ENCODE measurements at places on chromosomes 7 and 10. TPM values are rescaled to one million over a fixed set of nuclear protein-coding genes. Genes with fewer than 3 reads are reported as not detected.
A peak's percentile ranks its signal among the peaks of the same experiment; 100 is the strongest.

DNA sequence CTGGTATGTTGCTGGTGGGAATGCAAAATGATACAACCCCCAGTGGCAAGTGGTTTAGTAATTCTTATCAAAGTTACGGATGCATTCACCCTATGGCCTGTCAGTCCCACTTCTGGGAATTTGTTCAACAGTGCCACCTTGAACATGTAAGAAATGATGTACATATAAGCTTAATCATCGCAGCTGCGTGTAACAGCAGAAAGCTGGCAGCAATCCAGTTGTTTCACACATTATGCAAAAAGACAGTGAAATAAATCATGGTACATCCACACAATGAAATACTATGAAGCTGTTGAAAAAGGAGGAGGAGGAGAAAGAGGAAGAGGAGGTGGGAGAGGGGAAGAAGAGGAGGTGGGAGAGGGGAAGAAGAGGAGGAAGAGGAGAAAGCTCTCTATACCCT lies 76.2 kb upstream of the MYL10 start:
- DNase-seq: no peak

DNA sequence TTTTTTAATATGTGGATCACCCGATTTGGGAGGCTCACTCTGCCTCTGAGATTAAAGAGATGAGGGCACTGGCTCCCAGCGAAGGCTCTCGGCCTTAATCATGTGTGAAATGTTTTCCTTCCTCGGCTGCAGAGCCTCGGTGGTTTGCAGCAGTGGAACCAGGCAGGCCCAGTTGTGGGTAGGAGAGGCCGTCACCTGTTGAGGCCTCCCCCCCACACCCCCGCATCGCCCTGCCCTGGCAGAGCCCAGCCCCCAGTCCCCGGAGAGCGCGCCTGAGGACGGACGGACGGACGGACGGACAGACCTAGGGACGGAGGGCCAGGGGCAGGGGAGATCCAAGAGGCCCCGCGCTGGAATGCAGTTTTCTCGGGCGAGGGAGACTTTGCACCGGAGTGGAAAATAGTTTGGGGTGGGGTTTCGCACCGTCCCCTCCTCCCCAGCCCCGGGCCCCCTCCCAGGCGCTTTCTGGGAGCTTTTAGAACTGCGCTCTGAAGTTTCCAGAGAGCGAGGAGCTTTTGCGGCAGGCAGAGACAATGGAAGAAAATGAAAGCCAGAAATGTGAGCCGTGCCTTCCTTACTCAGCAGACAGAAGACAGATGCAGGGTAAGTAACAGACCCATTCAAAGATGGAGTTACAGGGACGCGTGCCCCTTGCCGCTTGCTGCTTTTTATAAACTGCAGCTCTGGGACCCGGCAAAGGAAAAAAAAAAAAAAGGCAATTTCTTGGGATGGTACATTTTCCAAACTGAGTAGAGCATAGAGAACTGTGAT lies at the start of gene KIAA1217:
Gene KIAA1217, plus strand, starts transcription at position 478 of the 771 bp plus-strand sequence. Its CDS starts 56 bp downstream, at position 534.
- peak; percentile 45 for DNase-seq

DNA sequence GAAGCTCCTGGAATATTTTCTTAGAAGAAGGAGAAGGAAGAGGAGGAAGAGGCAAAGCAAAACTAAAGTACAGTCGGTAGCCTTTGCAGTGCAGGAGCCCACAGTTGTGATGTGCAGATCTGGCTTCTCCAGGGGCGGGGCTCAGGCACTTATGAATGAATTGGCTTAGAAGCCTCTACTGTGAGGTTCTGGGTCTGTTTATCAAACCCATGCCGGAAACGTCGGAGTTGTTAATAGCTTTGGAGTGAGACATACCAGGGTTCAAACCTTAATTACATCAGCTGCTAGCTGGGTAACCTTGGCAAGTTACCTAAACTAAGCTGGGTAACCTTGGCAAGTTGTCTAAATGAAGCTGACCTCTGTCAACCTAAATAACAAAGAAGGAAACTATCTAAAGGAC lies 89.3 kb upstream of the PITRM1 start:
- DNase-seq: peak; percentile 9

Gene SMNDC1
- 5.8 TPM for total RNA-seq

- DNase-seq: peak; percentile 51
These were observed 97.4 kb downstream of the ELFN1 start for GRCh38 chr7:1767524-1767923.

DNA sequence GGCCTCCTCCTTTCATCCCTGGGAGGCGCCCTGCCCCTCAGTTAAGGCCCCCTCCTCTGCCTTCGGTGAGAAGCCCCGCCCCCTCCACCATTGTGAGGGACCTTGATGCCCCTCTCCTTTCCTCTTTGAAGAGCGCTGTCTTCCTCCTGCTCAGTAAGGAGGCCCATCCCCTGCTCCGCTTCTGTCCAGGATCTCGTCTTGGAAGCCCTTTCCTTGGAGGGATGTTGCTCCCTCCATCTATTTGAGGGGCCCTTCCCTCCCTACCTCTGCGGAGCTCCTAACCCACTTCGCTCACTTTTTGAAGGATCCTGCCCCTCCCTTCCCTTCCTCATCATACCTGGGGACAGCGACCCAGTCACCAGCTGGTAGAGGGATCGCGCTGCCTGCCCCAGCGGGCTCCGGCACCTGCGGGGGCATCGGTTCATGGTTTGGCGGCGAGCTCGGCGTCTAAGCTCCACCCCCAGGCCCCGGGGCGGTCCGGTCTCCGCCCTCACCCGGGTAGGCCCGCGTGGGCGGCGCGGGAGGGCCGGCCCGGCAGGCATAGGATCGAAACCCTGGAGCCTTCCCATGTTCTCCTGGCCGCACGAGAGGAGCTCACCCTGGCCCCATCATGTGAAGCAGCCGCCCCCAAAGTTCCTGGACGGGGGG lies 4.1 kb downstream of the KCNIP2 start:
- DNase-seq: peak; percentile 34

- peak; percentile 86 for DNase-seq
These were observed at the start of gene PHKG1 for GRCh38 chr7:56092789-56093531. Gene PHKG1, minus strand, starts transcription at chr7:56092952. Its CDS starts 4,011 bp downstream, at chr7:56088941.

- no peak for DNase-seq
These were observed 298.6 kb downstream of the EXOC4 start for GRCh38 chr7:133551466-133551865.

Gene CPN1
- total RNA-seq: not detected

Gene TMEM184A
- 1.7 TPM for total RNA-seq

GRCh38 chr7:141456298-141456697 lies 94.9 kb upstream of the AGK start:
- DNase-seq: peak; percentile 27

Gene INMT
- 0.06 TPM for total RNA-seq

- no peak for DNase-seq
These were observed 201.4 kb downstream of the PTEN start for GRCh38 chr10:88064608-88065382.

DNA sequence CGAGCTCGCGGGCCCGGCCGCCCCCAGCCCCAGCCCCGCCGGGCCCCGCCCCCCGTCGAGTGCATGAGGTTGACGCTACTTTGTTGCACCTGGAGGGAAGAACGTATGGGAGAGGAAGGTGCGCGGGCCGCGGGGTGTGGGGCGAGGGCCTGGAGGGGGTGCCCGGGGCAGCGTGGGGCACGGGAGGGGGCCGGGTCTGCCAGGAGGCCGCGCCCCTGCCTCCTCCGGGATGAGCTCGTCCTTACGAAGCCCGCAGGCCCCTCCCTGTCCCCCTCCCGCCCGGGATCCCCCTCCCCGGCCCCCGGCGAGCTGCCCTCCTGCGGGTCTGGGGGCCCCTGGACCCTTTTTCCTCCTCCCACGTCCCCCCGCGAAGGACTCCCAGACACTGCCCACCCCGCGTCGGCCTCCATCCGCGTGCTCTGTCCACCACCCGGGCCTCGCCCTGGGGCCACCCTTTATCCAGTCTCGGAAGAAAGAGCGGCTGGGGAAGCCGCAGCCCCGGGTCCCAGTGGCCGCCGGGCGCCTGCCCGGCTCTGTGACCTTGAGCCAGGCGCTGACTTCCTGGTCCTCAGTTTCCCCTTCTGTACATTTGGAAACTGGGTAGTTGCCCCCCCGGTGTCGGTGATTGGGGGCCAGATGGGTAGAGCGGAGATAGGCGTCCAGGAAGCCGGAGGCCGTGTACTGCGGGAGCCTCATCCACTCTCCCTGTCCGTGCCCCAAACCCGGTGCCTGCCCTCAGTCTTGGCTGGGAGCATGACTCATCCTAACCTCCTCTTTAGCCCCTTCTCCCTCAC lies 521 bp downstream of the LIMK1 start:
- DNase-seq: peak; percentile 84

Gene RAMP3
- total RNA-seq: not detected

GRCh38 chr7:143910473-143911248 lies 8.7 kb upstream of the TCAF1 start:
- no peak for DNase-seq

DNA sequence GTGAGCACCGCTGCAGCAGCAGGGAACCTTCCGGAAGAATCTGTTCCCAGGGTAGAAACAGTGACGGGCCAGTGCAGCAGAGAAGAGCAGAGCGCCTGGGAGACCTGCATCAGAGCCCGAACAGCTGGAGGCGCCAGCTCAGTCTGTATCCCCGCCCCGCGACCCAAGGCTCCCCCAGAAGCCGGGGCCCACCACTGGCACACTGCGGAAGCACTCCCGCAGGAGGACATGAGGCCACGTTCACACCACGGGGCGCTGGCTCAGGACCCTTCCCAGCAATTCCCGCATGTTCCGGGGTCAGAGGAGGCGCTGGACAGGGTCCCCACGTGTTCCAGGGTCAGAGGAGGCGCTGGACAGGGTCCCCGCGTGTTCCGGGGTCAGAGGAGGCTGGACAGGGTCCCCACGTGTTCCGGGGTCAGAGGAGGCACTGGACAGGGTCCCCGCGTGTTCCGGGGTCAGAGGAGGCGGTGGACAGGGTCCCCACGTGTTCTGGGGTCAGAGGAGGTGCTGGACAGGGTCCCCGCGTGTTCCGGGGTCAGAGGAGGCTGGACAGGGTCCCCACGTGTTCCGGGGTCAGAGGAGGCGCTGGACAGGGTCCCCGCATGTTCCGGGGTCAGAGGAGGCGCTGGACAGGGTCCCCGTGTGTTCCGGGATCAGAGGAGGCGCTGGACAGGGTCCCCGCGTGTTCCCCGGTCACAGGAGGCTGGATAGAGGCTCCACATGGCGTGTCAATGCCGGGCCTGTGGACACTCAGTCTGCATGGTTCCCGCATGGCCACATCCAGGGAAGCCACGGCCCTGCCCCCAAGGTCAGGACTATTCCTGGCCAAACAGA lies 117.6 kb downstream of the MAD1L1 start:
- no peak for DNase-seq
